AG10803 (cell line): ENCODE measurements at places on chromosomes 7 and 10.

DNA sequence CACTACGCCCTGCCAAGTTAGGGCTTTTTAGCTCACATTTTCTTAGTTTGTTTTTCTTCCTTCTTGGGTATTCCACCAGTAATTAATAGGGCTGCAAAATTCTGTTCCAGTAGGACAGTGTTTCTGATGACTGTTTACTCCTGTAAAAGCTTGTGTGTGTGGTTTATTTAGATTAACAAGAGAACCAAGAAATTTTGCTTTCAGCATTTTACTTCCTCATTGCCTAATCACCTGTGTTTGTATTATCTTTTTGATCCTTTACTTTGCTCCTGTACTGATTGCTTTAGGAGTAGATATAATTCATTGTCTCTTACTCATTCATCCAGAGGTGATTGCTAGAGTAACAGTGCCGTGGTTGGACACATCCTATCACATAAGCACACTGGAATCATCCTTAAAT lies 27.7 kb downstream of the TDRD1 start:
- DNase-seq: no peak

DNA sequence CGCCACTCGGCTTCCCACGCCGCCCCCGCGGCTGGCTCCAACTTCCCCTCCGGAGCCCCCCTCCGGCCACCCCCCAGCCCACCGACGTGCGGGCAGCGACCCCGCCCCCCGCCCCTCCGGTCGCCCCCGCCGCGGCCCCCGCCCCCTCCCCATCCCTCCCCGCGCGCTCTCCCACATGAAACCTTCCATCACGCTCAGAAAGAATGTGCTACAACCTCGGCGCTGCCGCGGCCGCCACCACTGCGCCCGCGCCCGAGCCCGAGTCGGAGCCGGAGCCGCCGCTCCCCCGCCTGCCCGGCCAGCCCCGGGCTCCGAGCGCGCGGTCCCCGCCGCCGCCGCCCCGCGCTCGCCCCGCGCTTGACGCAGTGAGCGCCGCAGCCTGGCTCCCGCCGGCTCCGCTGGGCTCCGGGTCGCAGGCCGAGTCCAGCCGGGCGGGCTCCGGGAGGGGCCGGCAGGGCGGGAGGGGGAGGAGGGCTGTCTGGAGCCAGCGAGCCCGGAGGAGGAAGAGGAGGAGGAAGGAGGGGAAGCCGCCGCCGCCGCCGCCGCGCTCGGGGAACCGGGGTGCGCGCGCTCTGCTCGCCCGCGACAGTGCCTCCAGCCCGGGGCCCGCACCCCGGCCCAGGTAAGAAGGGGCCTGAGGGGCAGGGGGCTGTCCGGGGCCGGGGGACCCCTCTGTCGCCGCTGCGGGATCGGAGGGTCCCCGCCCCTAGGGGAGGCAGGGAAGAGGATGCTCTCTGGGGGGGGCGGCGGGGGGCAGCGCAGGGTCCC lies 4.3 kb upstream of the ELFN1 start:
- peak; percentile 33 for DNase-seq

DNA sequence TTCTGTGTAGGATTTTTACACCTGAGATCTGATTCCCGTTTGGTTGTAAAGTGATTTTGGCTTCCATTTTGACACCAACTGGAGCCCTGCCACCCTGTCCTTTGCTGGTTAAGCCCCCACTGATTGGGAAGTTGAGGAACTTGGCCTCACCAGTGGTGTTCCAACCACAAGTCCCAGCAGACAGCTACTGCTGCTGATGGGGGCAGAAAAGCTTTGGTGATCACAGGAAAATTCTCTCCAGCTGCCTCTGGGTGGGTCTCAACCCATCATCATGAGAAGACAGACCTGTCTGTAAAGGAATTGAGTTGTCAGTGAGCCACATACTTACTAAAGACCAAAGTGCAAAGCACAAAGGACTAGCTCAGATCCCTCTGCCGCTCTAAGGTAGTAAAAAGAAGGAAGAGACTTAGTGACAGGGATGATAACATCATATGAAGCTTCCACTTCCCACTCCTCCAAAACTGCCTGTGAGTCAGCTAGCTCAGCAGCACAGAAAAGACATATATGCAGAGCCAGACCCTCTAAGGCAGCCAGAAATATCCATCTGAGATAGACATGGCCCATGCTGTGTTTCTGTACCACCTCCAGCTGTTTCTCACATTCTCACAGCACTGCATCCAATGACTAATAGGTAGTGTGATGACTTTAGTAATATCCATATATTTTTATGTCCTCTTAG lies 22.4 kb upstream of the LRRC17 start:
- peak; percentile 31 for DNase-seq

DNA sequence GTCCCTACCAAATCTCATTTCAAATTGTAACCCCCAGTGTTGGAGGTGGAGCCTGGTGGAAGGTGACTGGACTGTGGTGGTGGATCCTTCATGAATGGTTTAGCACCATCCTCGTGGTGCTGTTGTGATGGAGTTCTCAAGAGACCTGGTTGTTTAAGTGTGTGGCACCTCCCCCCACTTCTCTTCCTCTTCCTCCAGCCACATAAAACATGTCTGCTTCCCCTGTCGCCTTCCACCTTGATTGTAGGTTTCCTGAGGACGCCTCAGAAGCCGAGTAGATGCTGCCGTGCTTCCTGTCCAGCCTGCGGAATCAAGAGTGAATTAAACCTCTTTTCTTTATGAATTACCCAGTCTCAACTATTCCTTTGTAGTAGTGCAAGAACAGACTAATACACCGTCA lies 21.0 kb downstream of the GRB10 start:
- no peak for DNase-seq

DNA sequence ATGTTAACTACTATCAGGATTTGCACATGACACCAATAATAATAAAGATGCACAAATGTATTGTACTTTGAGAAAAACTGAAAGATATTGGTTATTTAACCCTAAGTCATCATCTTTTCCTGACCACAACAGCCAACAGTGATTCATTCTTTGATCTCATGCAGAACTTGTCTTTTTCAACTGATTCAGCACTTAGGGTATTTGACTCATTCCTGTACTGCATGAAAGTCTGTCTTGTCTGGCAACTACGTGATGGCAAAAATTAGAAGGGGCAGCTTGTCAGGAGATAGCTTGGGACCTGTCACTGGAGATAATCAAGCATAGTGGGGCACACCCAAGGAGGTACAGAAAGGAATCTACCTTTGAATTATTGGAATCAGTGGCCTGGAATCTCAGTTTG lies 77.8 kb upstream of the LRRC17 start:
- peak; percentile 72 for DNase-seq

DNA sequence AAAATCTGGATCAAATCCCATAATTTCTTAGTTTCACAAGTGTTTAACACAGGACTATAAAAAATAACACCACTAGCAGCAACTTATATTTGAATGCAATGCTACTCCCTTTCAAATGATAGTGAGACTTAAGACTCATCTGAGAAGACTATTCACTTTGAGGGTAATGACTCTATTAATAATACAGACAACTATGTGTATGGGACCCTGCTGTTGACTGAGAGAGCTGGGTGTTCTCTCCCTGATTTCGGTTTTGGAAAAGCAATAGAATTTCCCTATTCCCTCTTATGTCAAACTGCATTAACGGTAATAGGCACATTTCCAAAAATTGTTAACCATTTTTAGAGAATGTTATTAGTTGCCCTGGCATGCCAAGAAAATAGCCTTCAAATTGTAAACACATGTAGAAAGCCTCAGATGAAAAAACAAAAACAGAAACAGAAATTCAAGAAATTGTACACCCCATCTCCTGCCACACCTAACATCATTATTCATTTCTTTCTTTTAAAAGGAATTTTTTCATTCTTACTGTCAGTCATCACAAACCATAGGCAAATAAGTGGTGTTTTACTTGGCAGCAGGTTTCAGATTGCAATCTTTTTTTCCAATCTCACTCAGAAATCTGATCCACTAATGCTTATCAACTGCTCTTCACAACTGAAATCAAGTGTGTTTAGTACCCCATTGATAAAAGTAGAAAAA lies 153.7 kb downstream of the TFPI2 start:
- DNase-seq: peak; percentile 20

DNA sequence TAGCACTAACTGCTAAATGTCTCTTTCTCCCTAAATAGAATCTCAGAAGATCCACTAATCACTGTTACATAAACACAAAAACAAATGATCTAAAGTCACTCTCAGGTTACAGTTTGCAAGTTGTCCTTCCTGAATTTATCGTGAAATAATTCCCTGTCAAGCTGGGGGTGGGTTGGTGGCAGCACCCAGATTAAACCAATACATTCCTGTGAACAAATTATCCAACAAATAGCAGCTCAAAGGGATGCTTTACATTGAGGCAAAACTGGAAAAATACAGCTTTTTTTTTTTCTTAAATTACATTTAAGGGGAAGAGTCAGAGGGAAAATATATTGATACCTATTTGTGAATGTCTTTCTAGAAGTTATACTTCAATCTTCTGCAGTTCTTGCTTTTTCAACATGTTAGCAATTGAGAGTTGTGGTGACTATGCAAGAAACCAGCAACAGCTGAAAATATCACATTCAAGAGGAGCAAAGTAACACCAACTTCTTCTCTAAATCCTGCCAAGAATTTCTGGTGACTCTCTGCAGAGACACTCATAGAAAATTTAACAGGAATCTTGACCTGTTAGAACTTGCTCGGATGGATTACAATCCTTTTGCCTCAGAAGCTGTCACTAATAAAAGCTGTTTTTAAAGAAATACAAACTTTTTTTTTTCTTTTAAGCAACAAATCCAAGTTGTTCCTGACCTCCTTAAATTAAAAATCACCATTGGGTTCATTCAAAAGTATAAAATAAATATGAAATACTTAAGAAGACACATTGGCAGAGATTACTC lies 18.9 kb downstream of the LMOD2 start:
- peak; percentile 79 for DNase-seq

DNA sequence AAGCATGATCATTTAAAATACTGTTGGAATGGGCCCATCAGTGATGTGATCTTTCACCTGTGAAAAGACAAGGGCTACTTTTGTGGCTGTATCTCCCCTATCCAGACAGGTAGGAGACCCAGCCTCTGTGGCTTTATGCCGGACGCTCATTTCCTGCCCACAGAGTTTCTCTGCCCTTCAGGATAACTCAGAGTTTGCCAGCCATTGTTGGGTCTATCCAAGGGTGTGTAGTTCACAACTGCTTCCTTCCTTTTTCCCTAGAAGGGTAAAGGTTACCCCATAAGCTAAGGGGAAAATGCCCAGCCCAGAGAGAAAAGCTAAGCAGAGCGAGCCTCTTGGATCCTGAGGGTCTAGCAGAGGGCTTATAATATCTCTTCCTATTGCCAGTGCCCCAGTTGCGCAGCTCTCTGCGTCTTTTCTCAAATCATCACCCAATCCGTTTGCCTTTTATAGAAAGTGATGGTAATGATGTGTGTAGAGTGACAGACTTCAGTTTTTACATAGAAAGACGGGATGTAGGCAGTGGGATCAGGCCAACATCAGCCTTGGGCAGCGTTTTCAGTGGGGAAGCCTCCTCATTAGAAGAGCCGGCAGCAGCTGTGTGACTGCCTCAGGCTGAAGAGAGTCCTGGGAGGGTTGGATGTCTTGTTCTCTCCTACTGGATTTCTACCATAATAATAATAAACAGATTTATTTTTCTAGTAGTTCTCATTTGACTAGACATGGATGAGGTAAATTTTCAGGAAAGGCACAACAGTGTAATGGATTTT lies 80.5 kb downstream of the MET start:
- no peak for DNase-seq

GRCh38 chr7:696812-697551 lies 29.5 kb upstream of the DNAAF5 start:
- DNase-seq: no peak

- DNase-seq: peak; percentile 20
Observed at GRCh38 chr7:143484119-143484518, 6.4 kb downstream of the TAS2R41 start.

- DNase-seq: no peak
Observed at GRCh38 chr10:131790021-131790420, 110.8 kb upstream of the PPP2R2D start.

GRCh38 chr10:4038000-4038399 lies 253.0 kb upstream of the KLF6 start:
- no peak for DNase-seq

GRCh38 chr7:20393616-20394015 lies 62.9 kb downstream of the ITGB8 start:
- DNase-seq: no peak

DNA sequence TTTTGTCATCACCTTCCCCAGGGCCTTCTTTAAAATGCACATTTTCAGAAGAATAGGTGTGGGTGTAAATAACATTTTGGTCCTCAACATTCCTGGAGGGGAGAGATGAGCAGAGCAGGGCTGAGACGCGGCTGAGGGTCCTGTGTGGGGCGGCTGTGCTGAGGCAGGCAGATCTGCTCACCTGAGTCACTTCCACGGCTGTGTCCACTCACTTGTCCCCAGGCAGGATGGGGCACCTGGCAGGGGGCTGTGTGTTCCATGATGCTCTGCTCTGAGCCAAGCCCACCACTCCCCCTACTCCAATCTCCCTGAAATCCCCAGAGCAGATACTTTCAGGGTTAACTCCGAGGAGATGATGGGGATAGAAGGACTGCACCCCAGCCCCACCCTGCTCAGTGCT lies 93.8 kb downstream of the GLRX3 start:
- DNase-seq: no peak
